ENCODE measurements at places on chromosomes 12 and 14.

DNA sequence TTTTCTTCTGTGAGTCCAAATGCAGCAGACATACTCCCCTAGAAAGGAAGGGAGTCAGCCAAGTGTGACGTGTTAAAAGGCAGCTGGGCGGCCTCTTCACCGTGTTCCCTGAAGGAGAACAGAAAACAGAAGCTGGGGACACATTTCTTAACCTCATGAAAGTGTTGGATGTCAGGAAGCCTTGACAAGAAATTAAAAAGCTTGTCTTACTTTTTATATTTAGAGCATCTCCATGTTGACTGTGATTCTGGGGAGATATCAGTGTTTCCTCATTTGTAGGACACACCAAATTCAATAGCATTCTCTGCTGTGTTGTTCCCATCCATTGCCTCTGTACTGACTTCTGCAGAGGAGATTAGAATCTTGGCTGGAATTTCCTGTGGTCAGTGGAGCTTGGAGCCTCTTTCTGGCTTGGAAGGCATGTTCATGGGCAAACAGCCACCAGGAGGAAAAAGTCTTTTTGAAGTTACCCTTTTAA lies 93.7 kb downstream of the RMST start:
- H3K4me3 ChIP-seq = no peak overlapping the region
- peak overlapping the region; percentile 17 for H3K27ac ChIP-seq
- H3K27me3 ChIP-seq = no peaks in the 10 kb centered on the region
- no peaks in the 10 kb centered on the region for H3K4me1 ChIP-seq

DNA sequence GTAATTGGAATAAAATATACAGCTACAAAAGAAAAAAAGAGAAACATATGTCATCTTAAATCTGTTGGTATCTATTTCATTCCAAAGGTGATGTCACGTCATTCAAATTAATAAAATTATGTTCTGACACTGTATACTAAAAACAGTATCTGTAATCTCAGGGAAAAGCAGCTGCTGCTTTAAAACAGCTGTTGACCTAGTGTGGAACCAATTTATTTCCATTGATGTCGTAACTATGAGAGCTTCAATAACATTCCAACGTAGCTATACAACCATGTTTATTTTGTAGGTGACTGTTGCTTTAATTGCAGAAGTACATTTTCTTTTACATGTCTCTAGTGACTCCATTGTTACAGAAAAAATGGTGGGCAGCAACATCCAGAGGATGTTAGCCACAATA lies 571.7 kb downstream of the RPS29 start:
- H3K27ac ChIP-seq = no peak overlapping the region
- no peaks in the 10 kb centered on the region for H3K36me3 ChIP-seq
- DNase-seq = no peak
- H3K4me1 ChIP-seq = no peaks in the 10 kb centered on the region
- no peak overlapping the region for H3K4me3 ChIP-seq

- H3K27me3 ChIP-seq = peaks cover 55% of the 10 kb centered on the region
- DNase-seq = peak; percentile 96
- peaks cover 48% of the 10 kb centered on the region for H3K4me1 ChIP-seq
- H3K4me3 ChIP-seq = peak overlapping the region; percentile 32
- peak overlapping the region; percentile 90 for H3K27ac ChIP-seq
These were observed 3.4 kb downstream of the ASCL1 start for GRCh38 chr12:102960766-102961465.

GRCh38 chr12:50442178-50442908 lies 41.7 kb downstream of the LARP4 start:
- no peaks in the 10 kb centered on the region for H3K4me1 ChIP-seq
- no peak overlapping the region for H3K4me3 ChIP-seq
- H3K27me3 ChIP-seq = no peaks in the 10 kb centered on the region

GRCh38 chr12:8823565-8824300 lies 1.3 kb downstream of the A2ML1 start:
- H3K27me3 ChIP-seq = no peaks in the 10 kb centered on the region

GRCh38 chr12:52682381-52682660 lies 2.1 kb upstream of the KRT1 start:
- H3K4me3 ChIP-seq = no peak overlapping the region
- no peaks in the 10 kb centered on the region for H3K4me1 ChIP-seq
- DNase-seq = no peak
- H3K27ac ChIP-seq = no peak overlapping the region
- H3K27me3 ChIP-seq = no peaks in the 10 kb centered on the region

- H3K36me3 ChIP-seq = no peaks in the 10 kb centered on the region
- H3K4me1 ChIP-seq = peaks cover 9% of the 10 kb centered on the region
- no peak for DNase-seq
- H3K27me3 ChIP-seq = no peaks in the 10 kb centered on the region
These were observed 54.9 kb downstream of the DCAF5 start for GRCh38 chr14:69097974-69098373.

DNA sequence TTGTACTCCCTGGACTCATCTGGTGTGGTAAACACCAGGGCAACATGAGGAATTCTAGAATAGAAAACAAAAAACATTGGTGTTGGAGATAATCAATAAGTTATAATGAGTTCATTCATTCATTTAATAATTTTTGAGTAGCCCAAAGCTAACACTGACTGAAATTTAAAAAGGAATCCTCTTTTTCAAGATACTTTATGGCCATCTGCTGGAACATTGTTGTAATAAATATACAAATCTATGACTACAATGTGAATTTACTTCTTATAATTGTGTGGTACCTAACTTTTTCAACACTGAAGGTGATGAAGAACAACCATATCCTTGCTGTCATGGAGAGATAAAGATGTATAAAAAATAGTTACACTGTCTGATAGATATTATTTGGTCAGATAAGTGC lies 687.3 kb upstream of the MIS18BP1 start:
- H3K4me3 ChIP-seq = no peak overlapping the region
- H3K36me3 ChIP-seq = no peaks in the 10 kb centered on the region
- no peak overlapping the region for H3K27ac ChIP-seq
- no peaks in the 10 kb centered on the region for H3K27me3 ChIP-seq

DNA sequence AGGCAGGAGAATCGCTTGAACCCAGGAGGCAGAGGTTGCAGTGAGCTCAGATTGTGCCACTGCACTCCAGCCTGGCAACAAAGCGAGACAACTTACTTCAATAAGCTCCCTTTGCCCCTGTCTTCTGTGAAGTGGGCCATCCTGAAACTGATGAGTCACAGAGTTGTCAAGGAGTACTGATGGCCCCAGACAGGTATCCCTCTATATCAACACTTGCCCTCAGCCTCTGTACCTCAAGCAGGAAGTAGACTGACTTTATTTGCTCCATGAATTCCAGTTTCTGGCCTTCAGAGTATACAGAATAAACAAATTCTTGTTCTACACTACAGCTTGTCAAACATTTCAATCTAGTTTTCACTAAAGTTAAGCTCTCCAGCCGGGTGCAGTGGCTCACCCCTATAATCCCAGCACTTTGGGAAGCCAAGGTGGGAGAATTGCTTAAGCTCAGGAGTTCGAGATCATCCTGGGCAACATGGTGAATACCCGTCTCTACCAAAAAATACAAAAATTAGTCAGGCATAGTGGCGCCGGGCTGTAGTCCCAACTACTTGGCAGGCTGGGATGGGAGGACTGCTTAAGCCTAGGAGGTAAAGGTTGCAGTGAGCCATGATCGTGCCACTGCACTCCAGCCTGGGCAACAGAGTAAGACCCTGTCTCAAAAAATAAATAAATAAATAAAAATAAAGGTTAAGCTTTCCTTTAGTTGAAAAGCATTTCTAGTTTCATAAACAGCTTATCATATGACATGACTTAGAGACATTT lies 16.4 kb upstream of the LRP10 start:
- no peak for DNase-seq
- H3K36me3 ChIP-seq = no peaks in the 10 kb centered on the region
- peaks cover 23% of the 10 kb centered on the region for H3K4me1 ChIP-seq
- H3K27ac ChIP-seq = no peak overlapping the region
- H3K27me3 ChIP-seq = no peaks in the 10 kb centered on the region

- peak overlapping the region; percentile 41 for H3K4me3 ChIP-seq
- H3K27me3 ChIP-seq = peaks cover 100% of the 10 kb centered on the region
- no peaks in the 10 kb centered on the region for H3K36me3 ChIP-seq
- peaks cover 44% of the 10 kb centered on the region for H3K4me1 ChIP-seq
These were observed 647 bp upstream of the SIX1 start for GRCh38 chr14:60649875-60650372.

DNA sequence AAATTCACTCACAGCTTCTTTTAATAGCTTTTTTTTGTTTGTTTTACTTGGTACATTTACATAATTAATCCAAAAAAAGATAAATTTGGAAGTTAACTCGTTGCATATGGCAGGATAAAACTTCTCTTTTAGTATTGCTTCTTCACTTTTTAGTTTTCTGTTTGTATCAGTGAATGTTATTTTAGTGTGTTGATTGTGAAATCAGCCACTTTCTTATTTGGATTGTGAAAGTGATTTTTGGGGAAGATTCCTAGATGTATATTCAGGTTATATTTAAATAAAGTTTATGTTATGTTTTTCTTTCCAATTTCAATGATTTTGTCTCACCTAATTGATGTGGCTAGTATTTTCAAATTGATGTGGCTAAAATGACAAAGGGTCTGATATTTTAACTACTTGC lies 693.9 kb upstream of the MGAT4C start:
- H3K27ac ChIP-seq = no peak overlapping the region
- H3K27me3 ChIP-seq = no peaks in the 10 kb centered on the region
- no peaks in the 10 kb centered on the region for H3K36me3 ChIP-seq

- no peaks in the 10 kb centered on the region for H3K4me1 ChIP-seq
- DNase-seq = no peak
- H3K27me3 ChIP-seq = no peaks in the 10 kb centered on the region
- H3K4me3 ChIP-seq = no peak overlapping the region
- no peak overlapping the region for H3K27ac ChIP-seq
These were observed 71.8 kb downstream of the TTC9 start for GRCh38 chr14:70713511-70713916.

GRCh38 chr12:65658360-65658759 lies 165.9 kb upstream of the HMGA2 start:
- no peaks in the 10 kb centered on the region for H3K27me3 ChIP-seq
- H3K36me3 ChIP-seq = no peaks in the 10 kb centered on the region
- DNase-seq = no peak
- no peak overlapping the region for H3K27ac ChIP-seq

DNA sequence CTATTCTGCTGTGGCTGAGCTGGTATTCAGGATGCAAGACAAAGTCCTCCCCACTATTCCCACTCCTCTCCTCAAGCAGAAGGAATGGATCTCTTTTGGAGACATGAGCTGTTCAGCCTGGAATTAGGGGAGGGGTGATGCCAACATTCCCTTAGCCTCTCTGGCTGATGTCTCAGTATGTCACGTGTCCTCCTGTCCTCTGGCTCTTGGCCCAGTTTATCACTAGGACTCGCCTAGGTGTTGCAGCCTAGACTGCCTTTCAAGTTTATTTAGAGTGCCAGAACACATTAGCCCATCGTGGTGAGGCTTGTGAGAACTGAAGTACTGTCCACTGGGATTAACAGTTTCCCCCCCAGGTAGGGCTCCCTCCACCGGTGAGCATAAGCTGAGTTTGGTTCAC lies 239.9 kb upstream of the MIS18BP1 start:
- no peaks in the 10 kb centered on the region for H3K4me1 ChIP-seq
- H3K36me3 ChIP-seq = no peaks in the 10 kb centered on the region
- no peak overlapping the region for H3K27ac ChIP-seq
- H3K27me3 ChIP-seq = no peaks in the 10 kb centered on the region

DNA sequence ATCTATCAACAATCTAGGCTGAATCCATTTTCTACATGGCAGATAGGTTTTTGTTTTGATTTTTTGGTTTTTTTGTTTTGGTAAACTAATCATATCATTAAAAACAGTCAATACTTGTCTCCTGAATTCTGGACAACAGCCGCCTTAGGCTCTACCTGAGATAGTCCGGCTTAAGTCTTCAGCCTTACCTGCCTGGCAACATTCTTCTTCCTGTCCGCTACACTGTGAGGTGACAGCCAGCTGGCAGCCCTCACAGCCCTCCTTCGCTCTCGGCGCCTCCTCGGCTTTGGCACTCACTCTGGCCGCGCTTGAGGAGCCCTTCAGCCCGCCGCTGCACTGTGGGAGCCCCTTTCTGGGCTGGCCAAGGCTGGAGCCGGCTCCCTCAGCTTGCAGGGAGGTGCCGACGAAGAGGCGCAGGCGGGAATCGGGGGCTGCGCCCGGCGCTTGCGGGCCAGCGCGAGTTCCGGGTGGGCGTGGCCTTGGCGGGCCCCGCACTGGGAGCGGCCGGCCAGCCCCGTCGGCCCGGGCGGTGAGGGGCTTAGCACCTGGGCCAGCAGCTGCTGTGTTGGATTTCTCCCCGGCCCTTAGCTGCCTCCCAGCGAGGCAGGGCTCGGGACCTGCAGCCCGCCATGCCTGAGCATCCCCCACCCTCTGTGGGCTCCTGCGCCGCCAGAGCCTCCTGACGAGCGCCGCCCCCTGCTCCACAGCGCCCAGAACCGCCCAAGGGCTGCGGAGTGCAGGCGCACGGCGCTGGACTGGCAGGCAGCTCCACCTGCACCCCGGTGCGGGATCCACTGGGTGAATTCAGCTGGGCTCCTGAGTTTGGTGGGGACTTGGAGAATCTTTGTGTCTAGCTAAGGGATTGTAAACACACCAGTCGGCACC lies 49.0 kb downstream of the MDGA2 start:
- H3K27ac ChIP-seq = no peak overlapping the region
- no peaks in the 10 kb centered on the region for H3K4me1 ChIP-seq
- no peaks in the 10 kb centered on the region for H3K27me3 ChIP-seq
- H3K36me3 ChIP-seq = peaks cover 3% of the 10 kb centered on the region
- no peak for DNase-seq
- no peak overlapping the region for H3K4me3 ChIP-seq

DNA sequence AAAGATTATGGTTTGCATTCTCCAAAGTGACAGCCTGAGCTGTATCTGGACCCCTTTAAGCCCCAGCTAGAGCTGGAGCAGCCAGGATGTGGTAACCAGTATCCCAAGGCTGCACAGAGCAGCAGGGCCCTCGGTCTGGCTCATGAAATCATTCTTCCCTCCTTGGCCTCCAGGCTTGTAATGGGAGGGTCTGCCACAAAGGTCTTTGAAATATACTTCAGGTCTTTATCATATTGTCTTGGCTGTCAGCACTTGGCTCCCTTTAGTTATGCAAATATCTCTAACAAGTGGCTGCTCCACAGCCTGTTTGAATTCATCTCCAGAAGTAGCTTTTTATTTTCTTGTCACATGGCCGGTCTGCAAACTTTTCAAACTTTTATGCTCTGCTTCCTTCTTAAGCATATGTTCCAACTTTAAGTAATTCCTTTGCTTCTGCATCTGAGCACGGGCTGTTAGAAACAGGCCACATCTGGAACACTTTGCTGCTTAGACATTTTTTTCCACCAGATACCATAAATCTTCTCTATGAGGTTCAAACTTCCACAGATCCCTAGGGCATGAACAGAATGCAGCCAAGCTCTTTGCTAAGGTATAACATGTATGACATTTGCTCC lies 663.4 kb upstream of the MIS18BP1 start:
- no peak overlapping the region for H3K27ac ChIP-seq
- H3K27me3 ChIP-seq = no peaks in the 10 kb centered on the region
- no peak for DNase-seq
- no peaks in the 10 kb centered on the region for H3K4me1 ChIP-seq

DNA sequence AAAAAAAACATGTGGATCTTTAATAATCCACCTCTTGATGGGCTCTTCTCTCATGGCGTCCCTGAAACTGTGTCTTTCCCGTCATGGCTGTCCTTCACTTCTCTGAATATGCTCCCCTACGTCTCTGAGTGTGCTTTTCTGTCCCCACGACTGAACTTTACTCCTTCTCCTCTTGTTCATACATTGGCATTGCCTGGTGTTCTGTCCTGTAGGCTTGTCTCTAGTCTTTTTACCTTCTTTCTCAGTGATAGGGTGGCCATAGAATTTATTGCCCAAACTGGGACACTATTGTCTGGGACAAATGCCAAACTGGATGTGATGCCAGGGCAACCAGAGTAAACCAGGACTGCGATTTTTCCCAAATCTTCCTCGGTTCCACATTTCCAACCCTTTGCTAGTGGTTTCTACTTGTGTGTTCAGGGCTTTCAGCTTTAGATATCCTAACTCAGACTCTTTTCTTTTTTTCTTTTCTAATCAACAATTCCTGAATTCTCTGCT lies 202.2 kb downstream of the ATP23 start:
- no peak for DNase-seq
- H3K27ac ChIP-seq = peak overlapping the region; percentile 37
- no peaks in the 10 kb centered on the region for H3K27me3 ChIP-seq
- H3K4me1 ChIP-seq = no peaks in the 10 kb centered on the region
- H3K36me3 ChIP-seq = no peaks in the 10 kb centered on the region
